ENCODE measurements at places on chromosomes 12 and 14.

DNA sequence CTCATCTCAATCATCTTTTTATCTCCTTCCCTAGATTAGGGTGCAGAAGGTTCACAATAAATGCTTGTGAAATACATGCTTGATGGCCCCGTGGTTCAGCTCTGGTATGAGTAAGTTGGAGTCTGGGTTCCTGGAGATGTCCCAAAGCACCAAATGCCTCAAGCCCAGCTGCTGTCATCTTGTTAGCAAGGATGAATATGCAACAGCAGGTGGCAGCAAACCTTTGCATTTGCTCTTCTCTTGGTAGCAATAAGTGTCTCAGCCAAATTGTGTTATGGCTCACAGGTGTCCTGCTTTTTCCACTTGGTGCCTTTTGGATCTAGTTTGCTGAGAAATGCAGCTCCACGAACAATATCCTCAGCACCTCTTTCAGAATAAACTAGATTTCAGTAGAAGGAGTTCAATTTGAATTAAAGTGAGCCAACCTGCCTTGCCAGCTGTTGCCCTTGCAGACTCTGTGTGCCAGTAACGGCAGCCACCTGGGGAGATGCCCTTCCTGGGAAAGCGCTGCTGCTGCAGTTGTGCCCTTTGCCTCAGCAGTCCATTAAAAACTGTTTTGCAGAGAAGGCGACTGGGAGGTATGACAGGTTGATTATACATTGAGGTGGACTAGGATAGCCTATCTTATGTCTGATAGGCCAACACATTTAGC, 417.3 kb downstream of the SNAPC1 start:
- no peak for DNase-seq

DNA sequence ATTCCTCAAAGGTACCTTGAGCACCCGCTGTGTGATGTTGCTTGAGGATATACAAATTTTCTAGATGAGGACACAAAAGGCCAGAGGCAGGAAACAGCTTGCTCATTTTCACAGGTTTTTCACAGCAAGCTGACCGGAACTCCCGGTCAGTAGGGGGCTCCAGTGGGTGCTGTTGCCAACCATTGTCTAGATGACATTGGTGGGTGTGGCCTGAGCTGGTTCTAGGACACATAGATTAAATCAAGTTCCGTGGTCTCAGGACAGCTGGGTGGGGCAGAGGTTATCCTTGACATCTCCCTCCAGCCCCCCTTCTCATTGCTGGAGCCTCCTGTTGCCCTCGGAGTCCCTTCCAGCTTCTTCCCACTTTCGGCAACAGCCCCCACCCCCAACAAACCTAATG, 153.6 kb upstream of the FKBP4 start:
- no peak for DNase-seq

GRCh38 chr12:82803201-82803600, 116.5 kb downstream of the TMTC2 start:
- DNase-seq, result no peak

- no peak for DNase-seq
These were observed 12.8 kb downstream of the LRCOL1 start for GRCh38 chr12:132597333-132598316.

GRCh38 chr12:46150735-46151134, 118.1 kb downstream of the SLC38A1 start:
- DNase-seq, result no peak

- no peak for DNase-seq
These were observed 67.1 kb downstream of the CPNE8 start for GRCh38 chr12:38838056-38838850.
